Esophagus squamous epithelium (tissue), 5 donors: ENCODE measurements at places on chromosomes 16 and 17.

GRCh38 chr17:57595426-57595825, 149.7 kb downstream of the CCDC182 start:
- no peak overlapping the region for H3K27ac ChIP-seq
- no peak overlapping the region for H3K4me3 ChIP-seq
- H3K27me3 ChIP-seq, result no peaks in the 10 kb centered on the region
- H3K36me3 ChIP-seq, result no peaks in the 10 kb centered on the region
- peaks cover 15% of the 10 kb centered on the region for H3K4me1 ChIP-seq
- DNase-seq, result no peak

- H3K4me1 ChIP-seq, result peaks cover 23% of the 10 kb centered on the region
- H3K36me3 ChIP-seq, result no peaks in the 10 kb centered on the region
- H3K4me3 ChIP-seq, result no peak overlapping the region
- DNase-seq, result no peak
- H3K27me3 ChIP-seq, result no peaks in the 10 kb centered on the region
- peak overlapping the region; percentile 53 for H3K27ac ChIP-seq
Observed at GRCh38 chr17:69560987-69561441, 146.5 kb downstream of the MAP2K6 start.

DNA sequence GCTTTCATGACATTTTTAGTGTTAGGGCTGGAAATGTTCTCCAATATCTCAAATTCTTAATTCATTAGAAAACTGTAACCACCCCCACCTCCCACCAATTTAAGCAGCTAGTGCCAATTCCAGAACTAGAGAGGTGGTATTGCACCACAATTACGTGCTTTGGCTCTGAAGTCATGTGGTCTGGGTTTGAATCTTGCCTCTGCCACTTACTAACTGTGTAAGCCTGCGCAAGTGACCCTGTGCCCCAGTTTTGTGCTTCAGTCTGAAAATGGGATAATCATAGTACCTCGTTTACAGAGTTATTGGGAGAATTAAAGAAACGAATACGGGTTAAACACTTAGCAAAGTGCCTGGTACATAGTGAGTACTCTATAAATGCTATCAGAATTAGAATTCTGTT, 14.2 kb upstream of the MPHOSPH6 start:
- H3K27ac ChIP-seq, result no peak overlapping the region
- no peaks in the 10 kb centered on the region for H3K4me1 ChIP-seq
- no peak for DNase-seq
- no peaks in the 10 kb centered on the region for H3K36me3 ChIP-seq
- H3K4me3 ChIP-seq, result no peak overlapping the region
- H3K27me3 ChIP-seq, result no peaks in the 10 kb centered on the region

DNA sequence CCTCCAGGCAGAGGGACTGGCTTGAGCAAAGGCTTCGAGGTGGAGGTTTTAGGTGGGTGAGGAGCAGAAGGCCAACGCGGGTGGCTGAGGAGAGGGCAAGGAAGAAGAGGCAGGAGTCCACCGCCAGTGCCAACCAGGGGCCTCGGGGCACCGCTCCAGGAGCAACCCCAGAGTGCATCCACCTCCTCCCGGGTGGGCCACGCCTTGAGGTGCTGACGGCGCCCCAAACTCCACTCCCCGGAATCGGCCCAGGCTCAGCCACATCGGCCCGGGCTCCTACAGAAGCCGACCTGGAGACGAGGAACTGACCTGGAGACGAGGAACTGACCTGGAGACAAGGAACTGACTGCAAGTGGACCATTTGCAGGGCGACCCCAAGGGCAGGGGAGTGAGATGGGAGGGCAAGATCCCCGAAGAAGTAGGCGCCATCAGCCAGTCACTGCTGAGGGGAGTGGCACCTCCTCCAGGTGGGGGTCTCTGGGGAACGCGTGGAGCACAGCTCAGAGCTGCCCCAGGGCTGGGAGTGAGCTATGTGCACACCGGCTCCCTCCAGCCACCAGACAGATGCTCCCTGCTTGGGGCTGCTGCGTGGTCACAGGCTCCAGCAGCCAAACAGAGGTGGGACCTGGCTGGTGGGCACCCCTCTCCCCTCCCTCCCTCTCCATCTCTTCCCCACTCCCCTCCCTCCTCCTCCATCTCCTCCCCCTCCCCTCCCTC, 29.2 kb upstream of the CBFA2T3 start:
- H3K27ac ChIP-seq, result no peak overlapping the region
- no peaks in the 10 kb centered on the region for H3K4me1 ChIP-seq
- H3K27me3 ChIP-seq, result no peaks in the 10 kb centered on the region
- no peak for DNase-seq
- H3K4me3 ChIP-seq, result no peak overlapping the region
- no peaks in the 10 kb centered on the region for H3K36me3 ChIP-seq

DNA sequence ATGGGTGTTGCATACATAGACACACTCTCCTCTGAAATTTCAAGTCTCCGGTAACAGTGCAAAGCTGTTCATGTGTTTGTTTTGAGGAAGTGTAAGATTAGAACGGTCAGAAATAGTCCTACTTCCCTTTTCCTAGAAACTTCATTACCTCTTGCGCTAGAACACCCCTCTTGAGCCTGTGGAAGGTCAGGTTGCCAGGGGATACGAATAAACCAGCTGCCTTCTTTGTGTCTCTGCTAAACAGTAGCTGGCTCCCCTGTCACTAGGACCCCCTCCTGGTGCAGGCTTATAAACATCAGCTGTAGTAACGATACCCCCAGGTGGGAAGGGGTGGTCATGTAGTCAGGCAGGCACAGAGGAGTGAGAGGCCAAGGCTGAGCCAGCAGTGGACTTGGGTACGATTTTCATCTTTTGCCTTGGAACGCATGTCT, 113.4 kb upstream of the RCVRN start:
- no peak overlapping the region for H3K4me3 ChIP-seq
- H3K36me3 ChIP-seq, result no peaks in the 10 kb centered on the region
- DNase-seq, result no peak
- no peaks in the 10 kb centered on the region for H3K27me3 ChIP-seq

- no peak overlapping the region for H3K27ac ChIP-seq
- H3K36me3 ChIP-seq, result peaks cover 22% of the 10 kb centered on the region
- H3K4me1 ChIP-seq, result peaks cover 37% of the 10 kb centered on the region
- DNase-seq, result no peak
- H3K4me3 ChIP-seq, result peak overlapping the region; percentile 96
Observed at GRCh38 chr16:88568710-88569613, 1.2 kb upstream of the ZC3H18 start.

DNA sequence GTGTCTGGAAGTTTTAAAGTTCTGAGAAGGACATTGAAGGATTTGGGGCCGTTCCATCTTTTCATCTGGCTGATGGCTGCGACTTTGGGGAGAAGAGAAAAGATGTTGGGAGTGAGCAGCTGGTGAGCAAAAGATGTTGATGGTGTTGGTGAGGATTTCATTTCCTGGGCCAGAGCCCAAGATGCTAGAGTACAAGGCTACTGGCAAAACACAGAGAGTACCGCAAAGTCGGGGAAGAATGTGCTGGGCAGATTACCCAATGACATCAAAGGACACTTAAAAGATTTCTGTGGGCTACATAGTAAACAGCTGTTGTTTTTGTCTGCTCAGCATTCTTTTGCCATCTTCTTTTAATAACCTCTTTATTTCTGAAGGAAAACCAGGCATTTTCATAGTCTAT, 49.4 kb upstream of the GAS7 start:
- H3K36me3 ChIP-seq, result no peaks in the 10 kb centered on the region
- H3K4me3 ChIP-seq, result no peak overlapping the region
- no peak overlapping the region for H3K27ac ChIP-seq
- DNase-seq, result no peak

DNA sequence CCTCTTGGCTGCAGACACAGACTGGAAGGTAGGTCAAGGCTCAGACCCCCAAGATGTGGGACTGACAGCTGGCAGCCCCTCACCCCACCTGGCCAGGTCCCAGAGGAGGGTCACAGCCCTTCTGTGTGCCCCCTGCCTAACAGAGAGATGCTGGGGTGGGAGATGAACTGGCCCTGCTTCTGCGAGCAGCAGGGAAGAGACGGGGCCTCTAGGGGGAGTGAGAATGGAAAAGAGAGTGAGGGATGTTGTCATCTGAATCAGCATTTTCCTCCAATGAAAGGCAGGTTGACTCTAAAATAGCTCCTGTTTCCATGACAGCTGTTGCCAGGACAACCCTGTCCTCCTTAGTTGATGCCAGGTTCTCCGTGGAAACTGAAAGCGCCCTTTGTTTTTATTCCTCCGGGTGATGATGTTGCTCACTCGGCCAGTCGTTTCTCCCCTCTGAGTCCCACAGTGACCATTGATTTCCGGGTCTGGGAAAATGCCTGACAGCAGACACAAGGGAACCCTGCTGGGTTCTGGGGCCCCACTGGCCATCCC, 4.9 kb upstream of the NDRG4 start:
- peaks cover 8% of the 10 kb centered on the region for H3K27me3 ChIP-seq
- DNase-seq, result no peak
- H3K36me3 ChIP-seq, result no peaks in the 10 kb centered on the region
- no peak overlapping the region for H3K4me3 ChIP-seq

DNA sequence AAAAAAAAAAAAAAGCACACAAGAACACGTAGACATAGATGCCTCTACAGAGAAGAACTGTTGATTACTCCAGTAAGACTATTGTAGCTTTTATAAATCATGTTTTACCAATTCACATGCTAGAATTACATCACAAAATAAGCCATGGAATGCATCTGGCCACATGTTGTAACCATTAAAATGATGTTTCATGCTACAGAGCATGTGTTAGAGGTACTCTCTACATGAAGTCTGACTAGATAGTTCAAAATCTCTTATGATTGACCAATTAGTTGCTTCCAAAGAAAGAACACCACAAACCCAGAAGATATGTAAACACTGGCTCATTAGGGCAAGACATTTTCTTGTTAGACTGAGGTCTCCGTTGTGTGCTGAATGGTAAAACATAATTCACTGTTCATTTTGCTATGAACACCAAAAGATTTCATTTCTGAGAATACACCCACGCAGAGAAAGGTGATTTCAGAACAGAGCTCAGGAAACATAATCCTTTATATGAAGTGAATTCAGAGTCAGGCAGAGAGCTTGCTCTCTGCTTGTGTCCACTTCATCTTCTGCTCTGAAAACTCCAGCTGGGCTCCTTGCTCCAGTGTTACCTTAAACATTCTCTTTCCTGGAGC, 411.4 kb upstream of the SOX9 start:
- H3K27me3 ChIP-seq, result no peaks in the 10 kb centered on the region
- H3K27ac ChIP-seq, result no peak overlapping the region
- H3K4me3 ChIP-seq, result no peak overlapping the region
- H3K36me3 ChIP-seq, result no peaks in the 10 kb centered on the region

DNA sequence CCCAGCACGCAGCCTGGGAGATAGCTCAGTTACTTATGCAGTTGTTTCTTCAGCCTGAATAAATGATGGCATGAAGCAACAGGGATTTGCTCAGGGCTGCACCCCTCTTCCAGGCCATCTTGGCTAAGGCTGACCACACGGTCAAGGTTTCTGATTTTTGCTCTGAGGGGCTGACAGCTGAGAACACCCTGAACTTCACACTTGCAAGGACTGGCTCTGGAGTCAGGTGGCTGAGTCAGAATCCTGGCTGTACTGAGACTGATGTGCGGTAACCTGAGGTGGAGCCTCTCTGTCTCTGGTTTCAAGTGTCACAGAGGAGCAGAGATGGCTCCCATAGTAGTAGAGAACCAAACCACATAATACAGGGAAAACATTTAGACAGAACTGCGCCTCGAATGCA, 4.8 kb downstream of the MTHFSD start:
- H3K36me3 ChIP-seq, result peaks cover 12% of the 10 kb centered on the region
- H3K27me3 ChIP-seq, result no peaks in the 10 kb centered on the region
- no peak for DNase-seq
- H3K4me1 ChIP-seq, result peaks cover 5% of the 10 kb centered on the region
- H3K27ac ChIP-seq, result no peak overlapping the region
- H3K4me3 ChIP-seq, result no peak overlapping the region

DNA sequence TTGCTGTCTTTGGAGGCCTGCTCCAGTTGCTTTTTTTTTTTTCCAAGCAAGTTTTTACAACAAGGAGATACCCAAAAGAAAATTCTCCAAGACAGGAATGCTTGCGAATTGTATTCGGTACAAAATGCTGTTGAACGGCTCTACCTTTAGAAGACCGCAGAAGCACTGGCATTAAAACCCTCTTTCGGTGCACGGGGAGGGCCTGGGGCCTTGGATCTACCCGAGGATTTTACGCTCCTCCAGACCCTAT, 1.3 kb upstream of the HELZ start:
- no peaks in the 10 kb centered on the region for H3K36me3 ChIP-seq
- H3K4me1 ChIP-seq, result peaks cover 22% of the 10 kb centered on the region
- peaks cover 27% of the 10 kb centered on the region for H3K27me3 ChIP-seq
- H3K27ac ChIP-seq, result peak overlapping the region; percentile 91
- DNase-seq, result no peak

GRCh38 chr16:77790912-77791311, 2.5 kb downstream of the VAT1L start:
- H3K27ac ChIP-seq, result no peak overlapping the region
- peaks cover 9% of the 10 kb centered on the region for H3K4me1 ChIP-seq
- peaks cover 13% of the 10 kb centered on the region for H3K27me3 ChIP-seq
- no peak overlapping the region for H3K4me3 ChIP-seq
- no peak for DNase-seq
- no peaks in the 10 kb centered on the region for H3K36me3 ChIP-seq

GRCh38 chr16:87979352-87979751, 28.1 kb downstream of the BANP start:
- H3K4me1 ChIP-seq, result no peaks in the 10 kb centered on the region
- no peak overlapping the region for H3K27ac ChIP-seq
- no peaks in the 10 kb centered on the region for H3K27me3 ChIP-seq
- H3K4me3 ChIP-seq, result no peak overlapping the region
- H3K36me3 ChIP-seq, result peaks cover 55% of the 10 kb centered on the region

- H3K4me1 ChIP-seq, result no peaks in the 10 kb centered on the region
- H3K27ac ChIP-seq, result no peak overlapping the region
- no peaks in the 10 kb centered on the region for H3K36me3 ChIP-seq
- DNase-seq, result no peak
- no peak overlapping the region for H3K4me3 ChIP-seq
- H3K27me3 ChIP-seq, result no peaks in the 10 kb centered on the region
Observed at GRCh38 chr17:7167832-7168231, 11.3 kb downstream of the ASGR1 start.

GRCh38 chr16:86066811-86067210, 167.8 kb downstream of the IRF8 start:
- no peak for DNase-seq
- no peaks in the 10 kb centered on the region for H3K4me1 ChIP-seq
- H3K27ac ChIP-seq, result no peak overlapping the region

DNA sequence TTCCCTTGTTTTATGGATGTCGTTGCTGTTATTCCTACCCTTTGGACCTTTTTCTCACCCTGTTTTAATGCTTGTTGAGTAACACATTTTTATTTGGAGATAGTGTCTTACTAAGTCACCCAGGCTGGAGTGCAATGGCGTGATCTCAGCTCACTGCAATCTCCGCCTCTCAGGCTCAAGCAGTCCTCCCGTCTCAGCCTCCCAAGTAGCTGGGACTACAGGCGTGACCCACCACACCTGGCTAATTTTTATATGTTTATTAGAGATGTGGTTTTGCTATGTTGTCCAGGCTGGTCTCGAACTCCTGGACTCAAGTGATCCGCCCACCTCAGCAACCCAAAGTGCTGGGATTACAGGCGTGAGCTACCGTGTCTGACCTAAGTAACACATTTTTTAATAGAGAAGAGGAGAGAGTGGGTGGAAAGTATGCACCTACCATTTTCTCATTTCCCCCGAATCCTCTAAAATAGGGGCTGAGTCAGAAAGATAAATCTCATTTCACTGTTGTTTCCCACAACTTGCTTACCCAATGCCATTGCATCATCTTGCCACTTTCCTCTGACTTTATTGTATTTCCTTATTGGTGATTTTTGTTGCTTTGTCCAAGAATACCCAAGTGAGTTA, 7.0 kb downstream of the DHX40 start:
- no peaks in the 10 kb centered on the region for H3K27me3 ChIP-seq
- H3K4me3 ChIP-seq, result no peak overlapping the region
- no peak for DNase-seq
- H3K4me1 ChIP-seq, result no peaks in the 10 kb centered on the region
- H3K27ac ChIP-seq, result no peak overlapping the region
